ENCODE measurements at places on chromosomes 7 and 10. TPM values are rescaled to one million over a fixed set of nuclear protein-coding genes. Genes with fewer than 3 reads are reported as not detected.

DNA sequence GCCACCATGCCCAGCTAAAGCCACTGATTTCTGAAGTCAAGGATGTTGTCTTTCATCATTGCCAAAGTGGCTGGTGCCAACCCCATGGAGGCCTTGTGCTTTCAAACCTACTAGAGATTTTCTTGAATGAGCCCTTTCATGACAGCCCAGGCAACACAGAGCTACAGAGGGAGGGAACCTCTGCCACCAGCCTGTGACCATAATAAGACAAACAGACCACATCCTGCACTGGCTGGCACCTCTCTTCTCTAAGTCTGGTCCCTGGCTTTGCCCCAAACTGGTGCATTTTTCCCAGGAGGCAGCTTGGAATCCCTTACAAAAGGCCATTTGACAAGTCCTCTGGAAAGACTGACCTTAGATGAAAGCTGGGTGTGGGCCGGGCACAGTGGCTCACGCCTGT, 348.8 kb downstream of the GALNT17 start:
- DNase-seq: no peak

- no peak for DNase-seq
These were observed 6.2 kb downstream of the GATA3 start for GRCh38 chr10:8060704-8061121.

GRCh38 chr7:87380905-87381304, 35.4 kb downstream of the CROT start:
- no peak for DNase-seq

DNA sequence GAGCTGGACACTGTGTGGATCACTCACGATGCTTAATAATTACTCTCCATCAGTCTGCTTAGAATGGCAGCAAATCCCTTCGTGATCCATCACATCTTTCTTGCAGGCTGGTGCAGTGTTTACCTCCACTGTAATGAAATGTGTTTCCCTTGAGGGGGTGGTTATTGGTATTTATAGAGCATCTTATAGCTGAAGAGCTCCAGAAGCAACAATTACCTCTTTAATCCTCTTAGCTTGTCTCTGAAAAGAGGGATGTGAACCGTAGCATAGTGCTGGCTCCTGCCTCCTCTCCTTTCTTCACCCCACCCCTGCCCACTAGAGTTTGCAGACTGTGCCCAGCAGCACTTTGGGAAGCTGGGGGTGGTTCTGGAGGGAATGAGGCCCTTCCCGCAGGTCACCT, 132.6 kb downstream of the CAMK1D start:
- DNase-seq: no peak

DNA sequence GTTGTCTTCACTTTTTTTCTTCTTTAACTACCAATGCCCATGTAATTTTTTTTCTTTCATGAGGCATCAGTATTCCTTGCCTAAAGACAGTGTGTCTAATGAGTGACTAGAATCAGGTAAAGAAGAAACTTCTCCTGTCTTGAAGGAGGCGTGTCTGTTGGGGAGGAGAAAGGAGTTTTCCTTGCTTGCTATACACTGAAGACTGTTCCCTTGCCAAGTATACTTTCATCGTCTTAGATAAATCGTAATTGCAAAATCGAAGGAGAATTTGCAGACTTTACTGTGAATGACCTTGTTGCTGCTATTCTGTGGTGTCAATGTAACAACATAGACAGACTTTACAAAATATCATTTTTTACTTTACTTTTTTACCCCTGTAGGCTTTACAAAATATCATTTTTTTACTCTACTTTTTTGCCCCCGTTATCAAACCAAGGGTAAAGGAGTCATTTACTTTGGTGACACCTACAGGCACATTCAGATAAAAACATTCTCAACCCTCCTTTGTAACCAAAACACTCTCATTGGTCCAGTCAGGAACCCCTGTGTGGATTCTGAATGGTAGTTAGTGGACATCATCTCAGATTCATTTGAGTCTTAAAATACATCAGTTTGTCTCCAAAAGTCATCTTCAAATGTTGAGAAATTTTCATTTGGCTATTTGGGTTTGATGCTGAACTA, 232.4 kb downstream of the AHR start:
- DNase-seq: no peak

DNA sequence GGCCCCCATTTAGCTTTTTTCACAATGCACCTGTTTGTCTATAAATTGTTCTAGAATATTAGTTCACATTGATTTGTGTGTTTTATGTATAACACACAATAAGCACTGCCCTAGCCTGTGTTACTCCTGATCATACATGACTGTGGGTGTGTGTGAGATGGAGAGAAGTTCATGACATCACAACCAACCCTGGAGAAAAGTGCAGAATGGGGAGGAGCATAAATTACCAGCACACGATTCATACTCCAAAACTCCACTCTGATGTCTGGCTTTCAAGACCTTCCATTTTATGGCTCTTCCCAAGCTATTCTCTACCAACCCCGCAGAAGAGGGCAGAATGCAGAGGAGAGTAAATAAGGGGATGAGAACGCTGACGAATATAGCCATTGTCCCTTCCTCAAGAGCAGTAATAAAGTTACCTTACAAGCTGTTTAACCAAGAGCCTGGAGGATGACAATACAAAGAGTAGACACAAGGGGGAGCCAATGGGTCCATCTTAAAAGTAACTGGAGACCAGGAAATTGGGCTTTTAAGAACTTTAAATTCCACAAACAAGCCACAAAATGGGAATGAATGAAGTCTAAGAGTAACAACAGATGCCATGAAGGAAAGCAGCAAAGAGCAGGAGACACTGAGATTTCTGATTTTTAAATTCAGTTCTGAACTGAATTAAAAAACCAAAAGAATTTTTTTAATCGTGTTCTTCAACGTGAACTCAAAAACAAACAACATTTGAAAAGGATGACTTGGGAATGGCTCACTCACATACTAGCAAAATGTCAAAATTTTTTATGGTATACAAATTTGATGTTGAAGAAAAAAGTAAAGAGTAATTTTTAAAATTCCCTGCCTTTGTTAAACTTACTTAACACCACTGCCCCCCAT, 159.6 kb downstream of the PARD3 start:
- DNase-seq: no peak

Gene CAMK1D
- total RNA-seq: 8.4 TPM

Gene PHYH
- 29.3 TPM for total RNA-seq

Gene ACTL6B
- total RNA-seq: not detected

Gene TRPV5
- not detected for total RNA-seq

Data from esophagus muscularis mucosa (tissue), 4 donors.